ENCODE measurements at places on chromosomes 4 and X.

- no peak for DNase-seq
Measured at GRCh38 chr4:123278755-123279154, 117.8 kb upstream of the SPRY1 start.

GRCh38 chr4:103046416-103047290 lies 27.1 kb upstream of the SLC9B1 start:
- DNase-seq = peak; percentile 62

DNA sequence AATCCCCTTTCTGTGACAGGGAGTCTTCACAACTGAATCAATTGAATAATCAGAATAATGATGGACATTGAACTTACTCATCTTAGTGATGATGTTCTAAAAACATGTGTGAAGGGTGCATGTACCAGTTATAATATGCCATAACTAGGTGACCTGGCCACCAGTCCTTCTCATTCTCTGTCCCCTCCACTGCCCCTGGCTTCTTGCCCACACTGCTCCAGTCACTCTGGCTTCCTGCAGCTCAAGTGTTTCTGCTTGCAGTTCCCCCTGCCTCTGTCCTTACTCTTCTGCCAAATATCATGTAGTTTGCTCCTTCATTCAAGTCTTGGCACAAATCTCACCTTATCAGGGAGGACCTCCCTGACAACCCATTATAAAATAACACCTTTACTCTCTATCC lies 168.1 kb upstream of the SLC7A11 start:
- no peak for DNase-seq

DNA sequence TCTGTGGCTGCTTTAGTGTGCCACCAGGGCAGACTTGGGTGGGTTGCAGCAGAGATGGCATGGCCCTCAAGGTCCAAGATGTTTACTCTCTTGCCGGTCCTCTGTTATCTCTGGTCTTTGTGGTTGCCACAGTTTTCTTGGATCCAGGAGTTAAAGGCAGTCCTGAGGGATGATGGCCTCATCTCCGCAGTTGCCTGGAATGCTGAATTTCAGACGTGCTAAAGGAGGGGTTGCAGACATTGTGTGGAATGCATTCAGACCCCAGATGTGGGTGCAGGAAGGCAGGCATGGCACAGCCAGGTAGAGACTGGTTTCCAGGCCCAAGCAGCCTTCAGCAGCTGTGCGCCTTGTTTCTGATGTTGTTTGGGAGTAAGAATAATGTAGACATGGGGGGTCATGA lies 64.4 kb downstream of the TBL1X start:
- DNase-seq = no peak

- peak; percentile 15 for DNase-seq
Measured at GRCh38 chrX:110374559-110374958, 15.9 kb downstream of the RTL9 start.

GRCh38 chr4:2402048-2402842 lies 16.2 kb downstream of the ZFYVE28 start:
- DNase-seq = peak; percentile 83

DNA sequence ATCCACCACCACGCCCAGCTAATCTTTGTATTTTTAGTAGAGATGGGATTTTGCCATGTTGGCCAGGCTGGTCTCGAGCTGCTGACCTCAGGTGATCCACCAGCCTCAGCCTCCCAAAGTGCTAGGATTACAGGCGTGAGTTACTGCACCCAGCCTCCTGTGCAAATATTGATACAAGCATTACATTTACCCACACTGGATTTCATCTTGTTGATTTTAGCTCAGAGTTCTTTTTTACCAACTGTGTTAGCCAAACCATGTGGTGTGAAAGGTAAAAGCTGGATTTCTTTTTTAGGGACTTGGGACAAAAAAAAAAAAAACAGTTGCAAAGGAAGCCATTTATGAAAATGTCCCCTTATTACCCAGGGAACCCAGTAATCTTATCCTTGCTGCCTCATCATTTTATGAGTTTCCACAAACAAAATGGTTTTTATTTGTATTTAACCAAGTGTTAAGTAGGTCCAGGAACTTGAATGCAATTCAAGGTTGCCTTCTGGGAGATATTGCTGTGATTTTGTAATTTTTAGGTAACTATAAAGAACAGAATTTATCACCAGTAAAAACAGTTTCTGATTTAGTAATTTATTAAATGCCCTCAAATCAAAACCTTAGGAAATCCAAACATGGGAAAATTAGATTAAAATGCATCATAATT lies 202.5 kb downstream of the PALLD start:
- DNase-seq = peak; percentile 6

DNA sequence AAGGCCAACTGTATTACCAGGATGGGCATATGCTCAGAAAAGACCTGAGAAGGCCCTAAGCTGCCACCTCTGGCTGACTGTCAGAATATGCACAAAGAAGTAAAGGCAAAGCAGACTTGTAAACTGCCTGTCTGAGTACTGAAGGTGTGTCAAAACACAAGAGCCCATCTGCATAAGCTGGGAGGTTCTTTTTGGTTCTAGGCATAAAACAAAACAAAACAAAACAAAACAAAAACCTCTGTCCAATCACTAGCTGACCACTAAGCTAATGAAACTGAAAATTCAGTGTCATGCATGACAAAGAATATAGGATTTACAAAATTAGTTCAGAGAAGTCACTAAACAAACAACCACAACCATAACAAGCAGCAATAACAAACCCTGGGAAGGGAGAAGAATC lies 20.6 kb downstream of the SH3D19 start:
- no peak for DNase-seq

GRCh38 chr4:128942607-128943006 lies 133.1 kb downstream of the JADE1 start:
- no peak for DNase-seq

DNA sequence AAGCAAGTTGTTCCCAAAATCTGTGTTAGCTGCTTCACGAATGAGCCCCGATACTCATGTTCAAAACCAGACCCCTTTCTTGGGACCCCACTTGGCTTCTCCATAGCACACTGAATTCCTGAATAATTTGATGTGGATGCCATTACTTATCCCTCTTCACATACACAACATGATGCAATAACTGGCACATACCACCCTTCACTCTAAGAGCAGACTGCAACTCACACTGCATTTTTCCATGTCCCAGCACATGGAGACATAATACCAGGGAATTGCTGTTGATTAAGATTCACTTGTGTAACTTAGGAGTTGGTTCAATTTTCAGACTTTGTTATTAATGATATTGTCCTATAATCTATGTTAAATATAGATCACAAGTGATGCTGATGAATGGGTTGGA lies 213.4 kb downstream of the MAML3 start:
- DNase-seq = no peak

DNA sequence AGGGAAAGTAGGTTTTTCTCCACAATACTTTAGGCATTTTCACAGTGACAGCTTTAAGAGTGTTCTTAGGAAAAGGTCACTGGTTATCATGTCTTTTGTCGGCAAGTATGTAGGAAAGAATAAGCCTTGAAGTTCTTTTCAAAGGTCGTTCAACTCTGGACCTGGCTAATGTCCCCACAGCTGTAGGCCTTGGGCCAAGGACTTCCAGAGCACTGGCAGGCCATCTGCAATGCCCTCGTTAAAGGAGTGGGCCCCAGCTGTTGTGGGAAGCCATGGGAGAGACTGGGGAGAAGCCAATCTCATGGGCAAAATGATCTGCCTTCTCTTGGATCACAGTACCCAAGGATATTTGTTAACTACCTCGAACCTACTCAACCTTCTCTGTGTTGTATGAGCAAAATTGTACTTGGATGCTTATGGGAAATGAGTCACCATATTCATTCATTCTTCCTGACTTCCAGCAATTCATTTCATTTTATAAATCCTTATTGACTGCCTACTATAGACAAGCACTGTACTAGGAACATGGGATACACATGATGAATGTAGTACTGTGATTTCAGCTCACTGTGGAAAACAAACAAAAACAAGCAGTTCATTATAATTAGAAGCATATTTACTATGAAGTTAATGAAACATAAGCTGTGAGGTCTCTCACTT lies 141.1 kb upstream of the KIT start:
- DNase-seq = no peak

GRCh38 chr4:150381609-150382008 lies 200.3 kb upstream of the MAB21L2 start:
- DNase-seq = no peak
